ENCODE measurements at places on chromosomes 11 and 22. TPM values are rescaled to one million over a fixed set of nuclear protein-coding genes. Genes with fewer than 3 reads are reported as not detected.
A peak's percentile ranks its signal among the peaks of the same experiment; 100 is the strongest.

GRCh38 chr11:45096636-45097035 is 49.8 kb upstream of the PRDM11 start:
- no peak for DNase-seq

GRCh38 chr11:119110439-119110838 is 3.3 kb downstream of the C2CD2L start:
- DNase-seq: no peak

- DNase-seq: peak; percentile 29
These were observed 159.2 kb downstream of the MSANTD4 start for GRCh38 chr11:105862736-105863367.

GRCh38 chr11:6094186-6094585 is 13.3 kb upstream of the OR56B4 start:
- DNase-seq: no peak

GRCh38 chr22:50251477-50252081 is 514 bp upstream of the HDAC10 start:
- no peak for DNase-seq

DNA sequence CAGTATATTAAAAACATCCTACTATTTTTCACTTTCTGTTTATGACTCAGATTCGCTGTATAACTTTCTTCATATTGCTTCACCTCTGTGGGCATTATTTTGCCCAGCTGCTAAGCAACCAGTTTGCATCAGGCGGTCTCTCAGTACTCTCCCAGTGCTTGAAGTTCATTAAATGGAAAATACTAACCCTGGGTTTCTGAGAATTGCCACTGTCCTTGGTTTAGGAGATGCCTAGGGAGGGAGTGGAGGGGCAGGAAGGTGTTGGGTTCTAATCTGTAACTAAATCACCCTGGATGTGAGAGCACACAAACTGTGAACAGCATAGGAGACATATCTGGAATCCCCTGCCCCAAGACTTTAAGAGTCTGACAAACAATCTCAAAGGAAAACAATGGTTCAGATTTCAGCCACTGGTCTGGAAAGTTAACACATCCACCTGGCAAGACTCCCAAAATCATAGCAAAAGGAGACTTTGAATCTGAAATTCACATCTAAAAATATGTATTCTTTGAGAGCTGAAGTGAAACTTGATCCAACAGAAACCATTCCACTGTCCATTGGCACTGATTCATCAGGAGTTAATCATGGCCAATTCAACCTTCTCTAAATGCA is 540.0 kb downstream of the SOX6 start:
- DNase-seq: no peak

DNA sequence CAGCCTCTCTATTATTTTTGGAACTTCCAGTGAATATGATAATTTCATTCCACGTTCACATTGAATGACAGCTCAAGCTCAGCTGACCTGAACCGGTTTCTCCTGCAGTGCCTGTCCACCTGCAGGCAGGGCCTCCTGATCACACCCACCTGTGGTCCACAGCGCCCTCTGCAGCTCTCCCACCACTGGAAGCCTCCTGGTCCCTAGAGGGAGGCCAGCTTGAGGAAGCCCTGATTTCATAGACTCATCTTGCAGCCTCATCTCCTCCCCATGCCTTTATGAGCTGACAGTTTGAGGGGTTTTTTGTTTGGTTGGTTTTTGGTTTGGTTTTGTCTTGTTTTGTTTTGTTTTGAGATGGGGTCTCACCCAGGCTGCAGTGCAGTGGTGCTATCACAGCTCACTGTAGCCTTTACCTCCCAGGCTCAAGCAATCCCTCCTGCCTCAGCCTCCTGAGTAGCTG is 29.9 kb upstream of the MALAT1 start:
- peak; percentile 66 for DNase-seq

GRCh38 chr11:71211631-71212030 is 40.7 kb downstream of the SHANK2 start:
- DNase-seq: no peak

DNA sequence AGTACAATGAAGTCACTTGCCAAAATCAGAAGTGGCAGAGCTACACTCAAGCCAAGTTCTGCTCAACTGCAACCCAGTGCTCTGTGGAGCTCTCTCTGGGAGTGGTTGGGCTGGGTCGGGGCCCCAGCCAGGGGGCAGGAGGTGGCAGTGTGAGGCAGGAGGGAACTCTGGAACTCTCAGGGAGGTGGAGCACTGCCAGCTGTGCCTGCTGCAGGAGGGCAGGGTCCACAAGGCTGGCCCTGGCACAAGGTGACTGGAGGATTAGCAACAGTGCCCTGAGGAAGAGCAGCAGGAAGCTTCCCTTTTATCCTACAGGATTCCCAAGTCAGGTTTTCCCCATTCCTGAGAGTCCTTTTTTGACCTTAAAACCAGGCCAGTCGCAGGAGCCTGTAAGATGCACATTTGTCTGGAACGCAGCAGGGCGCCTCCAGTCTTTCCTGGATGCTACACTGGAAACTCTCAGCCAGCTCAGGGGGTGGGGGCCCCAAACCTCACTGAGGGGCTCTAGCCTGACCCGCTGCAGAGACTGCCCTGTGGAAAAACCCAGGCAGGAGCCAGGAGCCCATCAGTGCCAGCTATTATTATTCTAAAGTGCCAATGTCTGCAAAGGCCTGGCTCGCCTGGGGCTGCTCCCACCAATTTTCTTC is 31.8 kb downstream of the DKK3 start:
- no peak for DNase-seq

DNA sequence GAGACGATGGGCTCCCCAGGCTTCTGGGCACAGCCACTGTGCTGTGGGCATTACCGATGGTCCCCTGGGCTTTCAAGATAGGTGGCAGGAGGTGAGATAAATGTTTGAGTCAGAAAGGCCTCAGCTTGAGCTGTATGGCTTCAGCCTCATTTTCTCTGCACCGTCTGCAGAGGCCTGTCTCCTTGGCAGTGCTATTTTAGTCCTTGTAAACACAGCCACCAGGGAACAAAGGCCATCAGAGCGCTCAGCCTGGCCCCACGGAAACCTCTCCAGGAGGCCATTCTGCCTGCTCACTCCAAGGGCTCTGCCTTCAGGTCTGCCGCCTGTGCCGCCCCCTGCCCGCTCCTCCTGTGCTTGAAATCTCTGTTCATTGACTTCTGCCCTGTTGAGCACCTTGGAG is 1424.9 kb downstream of the TBC1D22A start:
- no peak for DNase-seq

- DNase-seq: no peak
These were observed 31.3 kb upstream of the IGLL5 start for GRCh38 chr22:22856364-22856763.

DNA sequence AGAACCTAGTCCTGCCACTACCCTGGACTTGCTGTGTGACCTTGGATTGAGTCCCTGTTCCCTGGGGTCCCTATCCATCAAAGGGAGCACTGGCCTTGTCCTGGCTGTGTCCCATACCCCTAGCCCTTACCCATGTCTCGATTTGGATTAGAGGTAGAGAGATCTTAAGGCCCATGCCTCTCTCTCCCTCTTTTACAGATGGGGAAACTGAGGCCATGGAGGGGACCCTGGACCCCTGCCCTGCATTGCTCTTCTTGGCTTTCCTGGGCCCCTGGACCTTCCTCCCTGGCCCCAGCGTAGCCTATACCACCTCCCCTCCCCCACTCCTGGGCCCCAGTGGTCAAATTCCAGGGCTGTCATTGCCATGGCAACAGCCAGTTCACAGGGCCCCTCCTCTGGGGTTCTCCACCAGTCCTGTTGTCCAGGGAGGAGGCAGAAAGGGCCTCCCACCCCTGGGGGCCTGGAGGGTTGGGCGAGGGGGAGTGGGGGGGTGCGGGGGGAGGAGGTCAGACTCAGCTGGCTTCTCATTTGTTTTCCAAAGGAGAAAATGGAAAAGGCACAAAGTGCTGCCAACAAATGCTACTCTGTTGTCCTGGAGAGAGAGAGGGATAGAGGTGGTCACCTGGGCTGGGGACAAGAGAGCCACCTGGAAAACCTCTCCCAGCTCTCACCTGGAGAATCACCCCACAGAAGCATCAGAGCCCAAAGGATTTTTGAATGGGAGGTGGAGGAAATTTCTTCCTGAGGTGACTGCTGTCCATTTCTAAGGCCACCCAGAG is 23.3 kb downstream of the ARHGEF17 start:
- DNase-seq: peak; percentile 67

DNA sequence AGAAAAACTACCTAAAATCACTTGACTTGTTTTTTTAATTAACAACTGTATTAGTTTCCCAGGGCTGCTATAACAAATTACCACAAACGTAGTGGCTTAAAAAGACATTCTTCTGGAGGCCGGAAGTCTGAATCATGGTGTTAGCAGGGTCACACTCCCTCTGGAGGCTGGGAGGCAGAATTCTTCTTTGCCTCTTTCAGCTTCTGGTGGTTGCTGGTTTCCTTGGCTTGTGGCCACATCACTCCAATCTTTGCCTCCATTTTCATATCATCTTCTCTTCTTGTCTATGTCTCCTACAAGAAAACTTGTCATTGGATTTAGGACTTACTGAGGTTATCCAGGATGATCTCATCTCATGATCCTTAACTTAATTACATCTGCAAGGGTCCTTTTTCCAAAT is 7.4 kb upstream of the INCENP start:
- DNase-seq: no peak

- no peak for DNase-seq
These were observed 54.9 kb downstream of the LINC01488 start for GRCh38 chr11:69536406-69536805.

DNA sequence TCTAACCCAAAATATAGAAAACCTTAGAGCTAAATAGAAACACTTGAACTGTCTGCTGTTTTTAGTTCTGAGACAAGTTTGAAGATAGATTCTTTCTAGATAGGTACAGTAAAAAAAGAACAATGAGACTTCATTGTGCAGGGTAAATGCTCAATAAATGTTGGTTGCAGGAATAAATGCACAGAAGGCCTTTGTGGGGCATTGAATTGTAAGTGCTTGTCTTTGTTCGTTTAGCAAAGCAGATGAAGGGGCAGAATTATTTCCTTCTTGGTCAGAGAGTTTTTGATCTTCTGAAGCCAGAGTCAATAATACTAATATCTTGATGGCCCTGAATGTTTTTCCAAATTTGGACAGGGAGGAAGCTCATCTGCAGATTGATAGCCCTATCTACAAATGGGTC is 340.4 kb downstream of the OPCML start:
- no peak for DNase-seq

GRCh38 chr11:77361184-77361583 is 59.7 kb upstream of the GDPD4 start:
- no peak for DNase-seq

DNA sequence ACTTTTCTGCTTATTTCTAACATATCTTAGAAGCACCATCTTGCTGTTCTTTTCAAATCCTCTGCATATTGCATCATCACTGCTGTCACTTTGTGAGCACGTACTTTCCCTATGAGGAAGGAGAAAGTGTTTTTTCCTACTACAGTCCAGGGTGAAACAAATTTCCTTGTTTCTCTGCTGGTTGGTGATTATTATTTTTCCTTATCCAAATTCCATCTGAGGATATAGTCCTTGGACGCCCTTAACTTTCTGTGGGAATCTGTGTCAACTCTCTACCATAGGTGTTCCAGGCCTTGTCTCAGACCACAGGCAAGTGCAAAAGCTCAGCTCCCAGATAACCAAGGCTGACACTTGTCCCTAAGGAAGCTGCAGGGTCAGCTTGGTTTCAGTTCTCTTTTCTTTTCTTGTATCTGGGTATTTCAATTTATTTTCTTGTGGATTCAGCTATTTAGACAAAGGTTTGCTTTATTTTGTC is 29.4 kb upstream of the LYVE1 start:
- DNase-seq: no peak

- peak; percentile 56 for DNase-seq
These were observed 49.8 kb upstream of the LMO2 start for GRCh38 chr11:33941637-33942160.

DNA sequence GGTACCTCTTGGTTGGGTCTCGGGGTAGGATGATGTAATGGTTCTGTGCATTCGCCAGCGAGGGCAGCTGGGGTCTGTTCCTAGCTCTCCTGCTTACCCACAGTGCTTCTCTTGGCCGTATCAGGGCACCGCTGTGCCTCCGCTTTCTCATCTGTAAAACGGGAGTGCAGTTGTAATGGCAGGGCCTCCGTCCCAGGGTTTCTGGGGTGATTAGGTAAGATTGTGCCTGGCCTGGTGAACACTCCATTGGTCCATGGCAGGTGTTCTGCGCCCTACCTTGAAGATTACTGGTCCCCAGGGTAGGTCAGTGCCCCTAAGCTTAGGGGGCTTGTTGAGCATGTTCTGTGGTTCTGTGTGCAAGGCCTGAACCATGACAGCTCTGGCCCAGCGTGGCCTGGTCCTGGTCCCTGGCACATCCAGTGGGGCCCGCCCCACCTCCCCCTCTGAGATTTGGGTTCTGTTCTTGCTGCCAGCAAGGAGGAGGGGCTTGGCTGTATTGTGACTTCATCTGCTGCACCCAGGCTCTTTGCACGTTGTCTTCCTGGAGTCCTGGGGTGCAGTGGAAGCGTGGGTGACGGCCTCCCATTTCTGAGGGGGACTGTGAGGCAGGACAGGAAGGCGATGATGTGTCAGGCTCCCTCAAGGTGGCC is 4.9 kb downstream of the MYRF start:
- DNase-seq: no peak

GRCh38 chr22:47007496-47007895 is 245.0 kb downstream of the TBC1D22A start:
- no peak for DNase-seq

DNA sequence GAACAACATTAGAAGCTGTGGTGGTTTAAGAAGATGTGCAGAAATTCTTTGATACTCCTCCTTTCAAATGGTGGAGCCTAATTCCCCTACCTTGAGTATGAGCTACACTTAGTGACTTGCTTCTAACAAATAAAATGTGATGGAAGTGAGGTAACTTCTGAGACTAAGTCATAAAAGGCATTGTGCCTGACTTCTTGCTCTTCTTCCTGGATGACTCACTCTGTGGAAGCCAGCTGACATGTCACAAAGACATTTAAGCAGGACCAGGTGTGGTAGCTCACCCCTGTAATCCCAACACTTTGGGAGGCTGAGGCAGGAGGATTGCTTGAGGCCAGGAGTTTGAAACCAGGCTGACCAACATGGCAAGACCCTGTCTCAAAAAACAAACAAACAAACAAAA is 3.9 kb upstream of the PLA2G3 start:
- DNase-seq: no peak

The NOX4 gene
- 2.2 TPM for polyA plus RNA-seq

The CABP7 gene
- polyA plus RNA-seq: 0.72 TPM

The OR8H3 gene
- not detected for polyA plus RNA-seq

The GLYAT gene
- polyA plus RNA-seq: not detected

The MS4A2 gene
- not detected for polyA plus RNA-seq

The CD6 gene
- polyA plus RNA-seq: not detected

The APOBEC3F gene
- polyA plus RNA-seq: 3.8 TPM

The MIOX gene
- polyA plus RNA-seq: 0.05 TPM

The ABTB2 gene
- polyA plus RNA-seq: 4.9 TPM

The MARK2 gene
- polyA plus RNA-seq: 14.6 TPM

The KRTAP5-7 gene
- 0.06 TPM for polyA plus RNA-seq

The CRACR2B gene
- 1.1 TPM for polyA plus RNA-seq

The RFPL3 gene
- not detected for polyA plus RNA-seq

The SCGB1C1 gene
- polyA plus RNA-seq: not detected

The SCO2 gene
- 3.2 TPM for polyA plus RNA-seq

The POU2AF2 gene
- 0.15 TPM for polyA plus RNA-seq

The EXT2 gene
- polyA plus RNA-seq: 96.7 TPM
